ENCODE measurements at places on chromosomes 4 and X.

GRCh38 chr4:151092488-151092887 is 6.9 kb upstream of the RPS3A start:
- no peak for DNase-seq

GRCh38 chrX:130347321-130347720 is 7.6 kb downstream of the SLC25A14 start:
- no peak for DNase-seq

DNA sequence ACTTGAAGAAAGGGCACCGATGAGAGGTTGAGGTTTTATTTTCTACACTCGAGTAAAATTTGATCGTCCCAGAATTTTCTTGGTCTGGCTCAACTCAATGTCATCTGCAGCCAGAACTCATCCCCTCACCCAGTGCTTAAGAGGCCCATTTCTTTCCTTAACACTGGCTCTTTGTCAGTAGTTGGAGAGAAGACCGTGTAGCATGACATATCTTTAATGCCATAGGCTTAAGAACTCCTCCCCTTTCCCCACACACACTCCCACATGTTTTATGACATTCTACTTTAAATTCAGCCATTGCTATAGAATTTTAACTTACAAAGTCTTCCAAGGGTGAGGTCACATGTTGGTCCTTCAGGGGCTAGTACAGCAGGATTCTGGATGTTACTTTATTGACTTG is 44.2 kb upstream of the ZNF827 start:
- no peak for DNase-seq

DNA sequence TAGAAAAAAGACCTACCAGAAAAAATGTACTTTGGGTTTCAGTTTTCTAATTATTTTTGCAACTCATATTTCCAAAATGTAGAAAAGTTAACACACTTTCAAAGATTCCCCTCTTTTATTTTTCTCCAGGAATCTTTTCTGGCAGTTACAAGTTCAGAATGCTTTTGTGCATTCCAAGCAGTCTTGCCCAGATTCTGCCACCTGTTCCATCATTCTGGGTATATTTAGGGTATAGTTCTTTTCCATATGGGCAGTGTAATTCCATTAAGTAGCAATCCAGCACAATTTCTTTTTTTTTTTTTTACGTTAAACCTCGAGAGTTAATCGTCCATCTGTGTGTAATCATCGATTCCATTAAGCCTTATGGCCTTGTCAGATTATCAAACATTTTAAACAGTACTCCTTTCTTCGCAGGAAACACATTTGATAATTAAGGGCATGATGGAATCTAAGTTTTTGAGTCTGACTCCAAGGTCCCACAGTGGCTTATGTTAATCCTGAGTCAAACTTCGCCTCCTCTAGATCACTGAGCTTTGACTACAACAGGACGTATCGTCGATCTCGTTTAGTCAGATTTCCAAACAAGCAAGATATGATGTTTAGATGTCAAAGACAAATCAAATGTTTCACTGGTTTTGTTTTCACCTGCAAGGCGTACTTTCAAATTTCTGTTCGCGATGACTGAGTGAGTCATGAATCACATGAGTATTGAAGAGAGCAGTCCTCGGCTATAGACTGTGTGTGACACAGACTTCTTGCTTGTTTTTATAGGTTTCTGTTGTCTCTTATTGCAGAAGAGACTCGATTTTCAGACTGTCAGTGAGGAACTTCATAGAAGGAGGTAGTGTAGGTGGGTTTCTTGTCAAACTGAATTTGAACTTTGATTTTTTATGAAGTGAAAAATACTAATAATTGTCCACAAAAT is 118.9 kb upstream of the GK2 start:
- DNase-seq, result no peak

DNA sequence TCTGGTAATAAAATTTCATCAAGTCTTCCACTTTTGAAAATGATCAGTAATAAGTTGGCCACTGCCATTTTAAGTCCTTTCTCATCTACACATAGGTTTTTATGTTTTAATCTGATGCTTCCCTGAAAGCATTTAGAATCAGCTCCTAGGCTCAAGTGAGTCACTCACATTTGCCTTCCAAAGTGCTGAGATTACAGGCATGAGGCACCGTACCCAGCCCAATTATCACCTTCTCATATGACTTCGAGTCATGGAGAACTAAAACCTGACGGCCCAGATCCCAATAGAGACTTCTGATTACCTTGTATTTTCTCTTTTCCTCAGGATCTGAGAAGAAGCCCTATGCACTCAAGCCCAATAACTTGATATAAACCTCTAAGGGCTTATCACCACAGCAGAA is 140.8 kb downstream of the OPHN1 start:
- DNase-seq, result no peak

- DNase-seq, result no peak
Observed at GRCh38 chr4:114082348-114082747, 102.9 kb upstream of the ARSJ start.

GRCh38 chr4:101911616-101912015 is 121.1 kb downstream of the BANK1 start:
- DNase-seq, result no peak

- DNase-seq, result no peak
Observed at GRCh38 chrX:41890026-41890423, 33.3 kb downstream of the CASK start.

DNA sequence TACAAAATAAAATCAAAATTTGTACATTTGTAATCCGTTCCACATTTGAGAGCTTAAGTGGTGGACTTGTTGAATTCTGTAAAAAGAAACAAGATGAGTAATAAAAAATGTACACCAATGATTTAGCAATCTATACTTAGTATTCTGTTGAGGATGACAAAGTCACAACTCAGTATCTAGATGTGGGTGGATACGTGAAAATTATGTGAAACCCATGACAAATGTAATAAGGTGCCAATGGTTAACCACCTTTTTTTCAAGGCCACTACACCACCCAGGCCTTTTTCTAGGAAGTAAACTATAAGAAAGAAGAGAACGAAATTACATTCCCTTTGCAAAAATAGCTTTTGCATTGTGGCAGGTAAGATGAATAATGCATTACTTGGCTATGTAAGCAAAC is 77.0 kb downstream of the ATP8A1 start:
- DNase-seq, result no peak

GRCh38 chr4:36997727-36998126 is 246.8 kb upstream of the NWD2 start:
- no peak for DNase-seq

DNA sequence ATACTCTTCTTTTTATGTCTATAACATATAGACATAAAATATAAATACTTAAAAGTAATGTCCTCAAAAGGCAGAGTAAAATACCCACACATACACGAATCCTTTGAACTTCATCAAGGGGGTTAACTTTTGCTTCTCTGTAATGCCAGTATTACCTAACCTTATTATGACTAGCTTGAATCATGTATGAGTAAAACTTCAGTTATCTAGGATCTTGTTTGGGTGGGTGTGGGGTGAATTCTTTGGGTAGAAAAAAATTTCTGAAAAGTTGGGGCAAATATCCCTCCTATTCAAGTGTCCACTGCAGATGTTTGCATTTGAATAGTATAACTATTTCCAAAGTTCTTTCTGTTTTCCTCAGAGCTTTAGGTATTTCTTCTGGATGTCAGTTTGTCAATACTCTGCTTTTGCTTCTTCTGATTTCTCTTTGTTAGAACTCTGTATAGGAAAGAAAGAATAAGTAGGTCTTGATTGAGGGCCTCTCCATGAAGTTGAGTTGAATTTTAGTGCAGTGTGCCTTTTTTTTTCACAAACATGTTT is 173.8 kb downstream of the ADGRL3 start:
- DNase-seq, result no peak

DNA sequence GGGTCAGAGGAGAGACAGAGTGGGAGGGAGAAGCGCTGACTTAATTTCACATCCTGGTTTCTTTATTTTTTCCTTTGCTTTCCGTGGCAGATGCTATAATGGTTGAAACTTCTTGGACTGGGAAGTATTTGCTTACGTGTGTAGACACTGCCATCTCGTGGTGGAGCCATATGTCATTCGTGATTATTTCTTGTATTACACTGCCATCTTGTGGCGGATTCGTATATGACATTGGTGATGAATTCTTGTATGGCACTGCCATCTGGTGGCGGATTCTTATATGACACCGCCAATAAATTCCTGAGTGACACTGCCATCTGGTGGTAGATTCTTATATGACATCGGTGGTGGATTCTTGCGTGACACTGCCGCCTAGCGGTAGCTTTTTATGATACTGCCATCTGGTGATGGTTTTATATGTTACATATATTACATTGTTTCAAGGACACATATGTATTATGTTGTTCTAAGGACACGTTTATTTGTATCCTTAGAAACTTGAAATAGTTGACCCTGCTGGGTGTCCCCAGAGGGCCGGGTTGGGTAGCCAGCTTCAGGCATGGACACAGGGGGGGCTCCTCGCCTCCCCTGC is 37.3 kb upstream of the CLCN4 start:
- DNase-seq, result peak; percentile 93

DNA sequence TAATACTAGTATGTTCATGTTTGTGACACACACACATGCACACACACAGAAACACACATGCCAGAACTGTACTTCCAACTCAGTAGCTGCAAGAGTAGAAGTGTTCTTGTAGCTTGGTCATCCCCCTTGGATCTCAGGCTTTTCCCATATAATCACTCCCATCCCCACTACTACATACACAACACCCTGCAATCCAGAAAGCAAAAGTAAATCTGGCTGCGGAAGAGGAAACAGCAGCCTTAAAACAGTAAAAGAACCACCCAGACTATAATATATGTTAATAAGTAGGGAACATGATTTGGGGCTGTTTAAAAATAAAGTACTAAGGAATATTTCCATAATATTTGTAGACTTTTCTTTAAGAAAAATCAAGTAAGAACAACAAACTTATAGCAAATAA is 103.2 kb downstream of the AMMECR1 start:
- no peak for DNase-seq

All from hippocampal formation (tissue), 2 donors.